Activated CD4-positive, alpha-beta memory T cell treated with anti-CD3 and anti-CD28 coated beads for 36 hours (primary cell): ENCODE measurements at places on chromosomes 3 and 15. TPM values are rescaled to one million over a fixed set of nuclear protein-coding genes. Genes with fewer than 3 reads are reported as not detected.
A peak's percentile ranks its signal among the peaks of the same experiment; 100 is the strongest.

- H3K27me3 ChIP-seq: no peaks in the 10 kb centered on the region
- no peak for DNase-seq
- no peak overlapping the region for H3K4me3 ChIP-seq
- H3K36me3 ChIP-seq: peaks cover 26% of the 10 kb centered on the region
These were observed 133.9 kb upstream of the SKOR1 start for GRCh38 chr15:67691450-67691849.

- H3K36me3 ChIP-seq: peaks cover 1% of the 10 kb centered on the region
- H3K27me3 ChIP-seq: peaks cover 30% of the 10 kb centered on the region
- H3K4me1 ChIP-seq: no peaks in the 10 kb centered on the region
- H3K27ac ChIP-seq: no peak overlapping the region
These were observed 466.0 kb upstream of the THBS1 start for GRCh38 chr15:39114690-39115378.

- no peak overlapping the region for H3K27ac ChIP-seq
- H3K36me3 ChIP-seq: no peaks in the 10 kb centered on the region
- no peaks in the 10 kb centered on the region for H3K27me3 ChIP-seq
These were observed 105.9 kb downstream of the DUT start for GRCh38 chr15:48437178-48437577.

Gene SLITRK3
- total RNA-seq: not detected

Gene UROC1
- not detected for total RNA-seq

DNA sequence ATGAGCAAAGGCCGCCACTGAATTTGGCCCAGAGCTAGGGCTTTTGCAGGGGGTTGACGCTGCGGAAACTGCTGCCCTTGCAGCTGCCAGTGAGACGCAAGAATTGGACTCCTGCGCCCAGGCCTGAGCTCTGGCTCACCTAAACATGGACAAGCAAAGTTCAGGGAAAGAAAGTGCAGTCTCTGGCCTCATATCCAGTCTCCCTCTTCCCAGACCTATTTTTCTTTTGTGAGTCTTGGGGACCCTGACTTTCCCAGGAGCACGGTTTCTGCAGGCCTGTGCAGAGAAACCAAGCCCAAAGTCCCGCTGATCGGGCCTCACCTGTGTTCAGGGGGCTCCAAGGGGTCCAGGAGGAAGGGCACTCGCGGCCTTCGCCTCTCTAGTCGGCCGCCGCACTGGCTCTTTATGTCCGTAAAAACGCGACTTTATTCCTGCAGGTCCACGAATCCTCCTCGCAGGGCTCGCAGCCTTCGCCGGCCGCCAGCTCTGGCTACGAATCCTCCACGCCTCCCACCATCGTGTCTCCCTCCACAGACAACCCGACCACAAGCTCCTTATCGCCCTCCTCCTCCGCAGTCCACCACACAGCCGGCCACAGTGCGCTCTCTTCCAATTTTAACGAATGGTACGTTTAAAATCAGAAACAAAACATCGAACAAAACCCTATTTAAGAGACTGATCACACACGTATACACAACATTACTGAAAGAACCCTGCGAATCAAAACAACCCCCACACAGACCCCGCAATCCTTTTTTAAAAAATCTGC, 3.9 kb downstream of the ZIC1 start:
- H3K4me3 ChIP-seq: peak overlapping the region; percentile 25
- peaks cover 71% of the 10 kb centered on the region for H3K27me3 ChIP-seq
- no peak for DNase-seq
- H3K4me1 ChIP-seq: peaks cover 25% of the 10 kb centered on the region

GRCh38 chr3:194315965-194316361, 35.2 kb downstream of the CPN2 start:
- H3K27me3 ChIP-seq: peaks cover 27% of the 10 kb centered on the region
- H3K36me3 ChIP-seq: no peaks in the 10 kb centered on the region
- H3K4me1 ChIP-seq: peaks cover 5% of the 10 kb centered on the region
- H3K4me3 ChIP-seq: no peak overlapping the region
- H3K27ac ChIP-seq: no peak overlapping the region

- no peaks in the 10 kb centered on the region for H3K27me3 ChIP-seq
- no peaks in the 10 kb centered on the region for H3K4me1 ChIP-seq
- DNase-seq: no peak
- no peak overlapping the region for H3K27ac ChIP-seq
These were observed 12.2 kb downstream of the MUC20 start for GRCh38 chr3:195732940-195733339.

- H3K4me3 ChIP-seq: peak overlapping the region; percentile 95
- no peak for DNase-seq
These were observed 3.5 kb downstream of the PLEKHO2 start for GRCh38 chr15:64845183-64845611.

DNA sequence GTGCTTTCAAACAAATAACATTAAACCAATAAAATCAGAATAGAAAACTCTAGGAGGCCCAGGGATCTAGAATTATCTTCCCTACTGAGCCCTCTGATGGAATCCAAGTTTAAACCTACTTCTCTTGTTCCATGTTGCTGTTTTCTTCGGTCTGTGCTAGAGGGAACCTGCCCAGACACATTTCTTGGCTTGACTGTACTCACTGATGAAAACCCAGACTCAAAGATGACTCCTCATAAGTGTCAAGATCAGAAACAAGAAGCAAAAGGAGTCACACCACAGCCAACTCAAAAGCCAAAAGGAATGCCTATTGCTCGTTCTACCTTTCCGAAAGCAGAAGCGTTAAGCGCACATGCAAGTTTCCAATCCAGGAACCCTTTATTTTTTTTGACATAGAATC, 31.6 kb downstream of the SCAP start:
- H3K27ac ChIP-seq: peak overlapping the region; percentile 49
- no peak overlapping the region for H3K4me3 ChIP-seq
- peaks cover 13% of the 10 kb centered on the region for H3K4me1 ChIP-seq
- no peak for DNase-seq
- H3K27me3 ChIP-seq: no peaks in the 10 kb centered on the region
- H3K36me3 ChIP-seq: peaks cover 18% of the 10 kb centered on the region

DNA sequence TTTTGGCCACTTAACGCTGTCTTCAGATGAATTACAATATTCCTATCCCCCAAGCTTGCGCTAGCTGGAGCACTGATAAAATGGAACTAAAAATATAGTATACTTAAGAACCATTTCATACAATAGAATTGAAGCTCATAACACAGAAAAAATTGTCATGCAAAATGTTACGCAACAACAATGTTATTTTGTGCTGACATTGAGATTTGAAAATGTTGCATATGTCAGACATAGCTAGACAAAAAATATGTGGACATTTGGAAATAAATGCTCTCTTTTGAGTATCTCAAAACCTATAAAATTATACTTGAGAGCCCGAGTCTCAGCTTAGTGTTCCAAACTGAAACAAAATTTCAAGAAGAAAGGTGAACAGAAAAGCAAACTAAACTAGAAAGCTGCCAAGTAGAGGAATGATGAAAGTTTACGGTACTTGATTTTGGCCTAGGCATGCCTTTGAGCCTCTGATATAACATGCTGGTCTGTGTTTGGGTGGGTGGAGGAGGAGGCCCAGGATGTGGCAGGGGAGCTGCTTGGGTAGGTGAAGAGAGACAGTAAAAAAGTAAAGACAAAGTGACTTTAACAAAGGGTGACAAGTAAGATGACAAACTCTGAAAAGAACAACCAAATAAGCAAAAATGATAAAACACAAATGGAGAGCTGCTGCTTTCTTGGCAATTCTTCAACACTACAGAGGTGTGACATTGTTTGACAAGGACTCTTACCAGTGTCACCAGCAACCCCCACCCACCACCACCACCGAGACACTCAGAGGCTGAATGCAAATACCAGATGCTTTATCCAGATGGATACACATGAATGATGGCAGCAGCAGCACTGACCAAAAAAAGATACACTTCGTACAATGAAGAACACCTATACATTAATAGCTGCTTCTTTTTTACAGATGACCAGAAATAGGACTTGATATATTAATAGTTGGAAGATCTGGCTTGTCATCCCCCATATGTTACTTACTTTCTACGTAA, 129.3 kb upstream of the FEZF2 start:
- no peak for DNase-seq
- peaks cover 2% of the 10 kb centered on the region for H3K27me3 ChIP-seq
- H3K27ac ChIP-seq: no peak overlapping the region
- no peaks in the 10 kb centered on the region for H3K36me3 ChIP-seq
- no peak overlapping the region for H3K4me3 ChIP-seq

DNA sequence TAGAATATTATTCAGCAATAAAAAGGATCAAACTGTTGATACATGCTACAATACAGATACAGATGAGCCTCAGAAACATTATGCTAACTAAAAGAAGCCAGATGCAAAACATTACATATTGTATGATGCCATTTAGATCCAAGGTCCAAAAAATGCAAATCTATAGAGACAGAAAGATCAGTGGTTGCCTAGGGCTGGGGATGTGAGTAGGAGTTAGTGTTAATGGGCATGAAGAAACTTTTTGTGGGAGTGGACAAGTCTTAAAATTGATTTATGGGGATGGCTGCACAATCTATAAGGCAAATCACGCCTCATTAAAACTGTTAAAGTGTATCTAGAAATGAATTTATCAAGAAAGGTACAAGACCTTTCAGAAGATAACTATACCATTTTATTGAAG, 45.0 kb downstream of the EHHADH start:
- no peaks in the 10 kb centered on the region for H3K27me3 ChIP-seq
- H3K4me3 ChIP-seq: no peak overlapping the region
- peaks cover 4% of the 10 kb centered on the region for H3K4me1 ChIP-seq
- H3K27ac ChIP-seq: no peak overlapping the region
- H3K36me3 ChIP-seq: no peaks in the 10 kb centered on the region

Gene KLHL40
- not detected for total RNA-seq

DNA sequence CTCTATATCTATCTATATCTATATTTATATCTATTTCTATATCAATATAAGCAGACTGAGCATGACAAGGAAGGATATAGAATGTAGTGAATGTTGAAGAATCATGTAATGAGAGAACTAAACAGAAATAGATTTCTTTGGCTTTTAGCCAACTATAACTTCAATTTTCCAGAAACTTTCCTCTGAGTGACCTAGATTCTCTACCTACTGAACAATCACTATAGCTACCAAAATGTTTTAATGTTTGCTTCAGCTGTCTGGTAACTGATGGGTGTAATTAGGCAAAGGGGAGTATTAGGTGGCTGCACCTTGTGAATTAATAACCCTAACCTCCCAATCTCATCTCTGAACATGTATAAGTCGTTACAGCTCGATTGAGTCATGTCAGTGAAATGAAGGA, 76.4 kb upstream of the ROBO1 start:
- no peak overlapping the region for H3K27ac ChIP-seq
- H3K4me3 ChIP-seq: no peak overlapping the region
- DNase-seq: no peak

DNA sequence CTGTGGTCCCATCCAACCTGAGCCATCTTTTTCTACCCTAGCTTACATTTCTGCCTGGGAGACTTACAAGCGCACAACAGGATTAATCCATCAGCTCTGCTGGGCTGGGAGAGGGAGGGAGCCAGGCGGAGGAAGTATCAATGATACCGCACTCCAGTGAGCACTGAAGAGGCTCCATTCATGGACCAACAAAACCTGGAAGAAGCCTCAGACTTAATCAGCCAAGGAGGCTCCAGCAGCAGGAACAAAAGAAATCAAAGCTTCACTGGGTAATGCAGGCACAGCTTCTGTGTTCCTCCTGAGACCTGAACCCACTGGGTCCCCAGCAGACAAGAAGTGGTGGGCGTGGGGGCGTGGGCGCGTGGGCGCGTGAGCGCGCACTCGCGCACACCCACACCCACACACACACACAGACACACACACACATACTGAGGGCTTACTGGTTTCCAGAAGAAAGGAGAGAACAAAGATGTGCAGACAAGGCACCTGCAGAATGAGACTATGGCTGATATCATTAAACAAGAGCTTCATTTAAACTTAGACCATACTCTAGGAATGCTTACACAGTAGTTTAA, 87.0 kb upstream of the BOC start:
- no peak for DNase-seq
- H3K4me1 ChIP-seq: no peaks in the 10 kb centered on the region
- no peak overlapping the region for H3K27ac ChIP-seq
- no peaks in the 10 kb centered on the region for H3K27me3 ChIP-seq
- H3K36me3 ChIP-seq: no peaks in the 10 kb centered on the region
- no peak overlapping the region for H3K4me3 ChIP-seq

- no peak overlapping the region for H3K27ac ChIP-seq
- H3K4me1 ChIP-seq: no peaks in the 10 kb centered on the region
- no peak for DNase-seq
- H3K27me3 ChIP-seq: peaks cover 15% of the 10 kb centered on the region
- no peak overlapping the region for H3K4me3 ChIP-seq
These were observed 113.8 kb downstream of the SENP2 start for GRCh38 chr3:185699927-185700326.

Gene POPDC2
- 2.3 TPM for total RNA-seq

DNA sequence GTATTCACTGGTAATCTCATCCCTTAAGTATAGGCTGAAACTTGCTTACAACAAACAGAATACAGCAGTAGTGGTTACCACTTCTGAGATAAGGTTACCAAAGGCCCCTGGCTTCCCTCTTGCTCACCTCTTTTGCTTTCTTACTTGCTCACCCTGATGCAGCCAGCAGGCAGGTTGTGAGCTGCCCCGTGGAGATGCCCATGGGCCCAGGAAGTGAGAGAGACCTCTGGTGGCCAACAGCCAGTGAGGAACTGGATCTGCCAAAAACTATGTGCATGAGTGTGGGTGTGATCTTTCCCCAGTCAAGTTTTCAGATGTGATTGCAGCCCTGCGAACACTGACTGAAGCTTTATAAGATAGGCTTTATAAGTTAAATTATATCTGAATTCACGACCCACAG, 48.7 kb downstream of the NMNAT3 start:
- H3K36me3 ChIP-seq: no peaks in the 10 kb centered on the region
- H3K27me3 ChIP-seq: peaks cover 1% of the 10 kb centered on the region
- H3K4me1 ChIP-seq: no peaks in the 10 kb centered on the region
- H3K27ac ChIP-seq: no peak overlapping the region
- DNase-seq: peak; percentile 39

DNA sequence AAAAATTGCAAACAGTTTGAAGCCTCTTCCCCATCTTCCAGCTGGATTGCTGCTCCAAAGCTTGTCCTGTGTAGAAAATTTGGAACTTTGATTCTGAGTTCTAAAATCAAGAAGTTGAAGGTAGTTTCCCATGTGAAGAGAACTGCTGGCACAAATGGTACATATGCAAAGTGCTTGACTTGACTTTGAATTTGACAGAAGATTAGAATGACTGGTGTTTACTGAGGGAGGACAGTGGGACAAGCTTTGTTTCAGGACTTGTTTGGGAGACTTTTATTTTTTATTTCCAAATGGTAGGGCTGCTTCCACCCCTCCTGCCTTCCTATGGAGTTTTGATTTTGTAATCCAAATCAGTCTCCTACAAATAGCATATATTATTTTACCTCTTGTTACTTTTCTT, 7.4 kb downstream of the ZFAND6 start:
- H3K4me3 ChIP-seq: no peak overlapping the region
- H3K27ac ChIP-seq: no peak overlapping the region
- no peaks in the 10 kb centered on the region for H3K36me3 ChIP-seq
- no peaks in the 10 kb centered on the region for H3K27me3 ChIP-seq
- H3K4me1 ChIP-seq: peaks cover 57% of the 10 kb centered on the region
- no peak for DNase-seq
